ENCODE measurements at places on chromosomes 1 and 21.
A peak's percentile ranks its signal among the peaks of the same experiment; 100 is the strongest.

DNA sequence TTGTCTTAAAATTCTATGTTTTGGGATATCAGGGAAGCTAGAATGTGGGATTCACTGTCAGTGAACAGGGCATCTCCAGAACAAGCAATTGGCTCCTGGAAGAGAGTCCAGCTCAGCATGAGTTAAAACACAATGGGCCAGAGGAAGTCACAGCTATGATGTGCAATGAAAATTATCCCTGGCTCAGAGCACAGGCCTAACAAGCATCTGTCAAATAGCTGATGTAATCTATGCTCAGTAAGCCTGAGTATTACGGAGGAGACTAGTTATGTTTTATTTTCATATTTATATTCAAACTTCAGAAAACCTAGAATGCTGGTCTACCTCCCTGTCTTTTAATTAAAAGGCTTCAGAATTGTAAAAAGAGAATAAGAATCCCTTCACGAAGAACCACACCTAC, 41.6 kb downstream of the PARP1 start:
- no peak for DNase-seq

DNA sequence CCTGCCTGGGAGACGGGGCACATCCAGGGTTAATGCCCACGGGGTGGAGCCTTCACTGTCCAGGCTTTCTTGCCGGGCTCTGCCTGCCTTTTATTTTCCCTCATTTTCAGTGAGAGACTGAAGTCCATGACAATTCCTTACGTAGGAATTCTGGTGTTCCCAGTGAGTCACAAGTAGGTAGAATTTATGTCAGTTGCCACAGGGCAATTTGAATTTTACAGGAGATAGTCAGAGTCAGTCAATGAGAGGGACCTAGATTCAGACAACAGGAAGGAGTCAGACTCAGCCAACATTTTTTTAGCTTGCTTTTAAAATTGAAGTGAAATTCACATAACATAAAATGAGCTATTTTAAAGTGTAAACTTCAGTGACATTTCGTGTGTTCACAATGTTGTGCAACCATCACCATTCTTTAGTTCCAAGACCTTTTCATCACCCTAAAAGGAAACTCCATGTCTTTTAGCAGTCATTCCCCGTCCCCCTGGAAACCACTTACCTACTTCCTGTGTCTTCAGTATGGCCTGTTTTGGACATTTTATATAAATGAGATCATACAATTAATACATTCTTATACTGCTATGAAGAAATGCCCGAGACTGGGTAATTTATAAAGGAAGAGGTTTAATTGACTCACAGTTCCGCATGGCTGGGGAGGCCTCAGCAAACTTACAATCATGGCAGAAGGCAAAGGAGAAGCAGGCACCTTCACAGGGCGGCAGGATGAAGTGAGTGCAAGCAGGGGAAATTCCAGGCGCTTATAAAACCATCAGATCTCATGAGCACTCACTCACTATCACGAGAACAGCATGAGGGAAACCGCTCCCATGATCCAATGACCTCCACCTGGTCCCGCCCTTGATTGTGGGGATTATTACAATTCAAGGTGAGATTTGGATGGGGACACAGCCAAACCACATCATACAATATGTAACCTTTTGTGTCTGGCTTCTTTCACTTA, 14.6 kb downstream of the AJAP1 start:
- DNase-seq, result no peak

DNA sequence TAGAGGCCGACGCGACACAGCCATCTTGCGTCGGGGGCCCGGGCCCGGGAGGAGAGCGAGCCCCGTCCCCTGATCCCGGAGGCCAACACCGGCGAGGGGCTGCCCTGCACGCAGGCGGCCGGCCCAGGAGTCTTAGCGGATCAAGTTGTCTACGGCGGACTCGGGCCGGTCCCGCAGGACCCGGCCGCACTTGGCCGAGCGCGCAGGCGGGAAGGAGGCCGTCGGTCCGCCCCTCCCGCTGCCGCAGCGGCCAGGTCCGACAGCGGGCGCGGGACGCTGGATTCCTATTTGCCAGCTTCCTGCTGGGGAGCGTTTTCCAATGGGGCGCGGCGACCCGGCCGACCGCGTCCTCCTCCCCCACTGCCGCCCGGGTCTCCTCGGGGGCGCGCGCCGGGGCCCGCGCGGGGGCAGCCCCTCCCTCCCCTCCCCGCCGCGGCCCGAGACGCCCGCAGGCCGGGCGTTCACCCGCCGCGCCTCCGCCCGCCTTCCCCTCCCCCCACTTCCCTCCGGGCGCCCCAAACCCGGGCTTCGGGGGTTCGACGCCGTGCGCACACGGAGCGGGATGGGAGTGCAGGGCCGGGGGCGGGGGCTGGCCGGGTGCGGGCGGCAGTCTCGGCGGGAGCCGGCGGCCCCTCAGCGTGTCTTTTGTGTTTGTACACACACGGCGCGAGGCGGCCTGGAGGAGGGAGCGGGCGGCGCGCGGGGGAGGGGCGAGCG, 517 bp upstream of the H3-3A start:
- peak; percentile 66 for DNase-seq

GRCh38 chr1:39268906-39269305, 64.4 kb downstream of the MACF1 start:
- DNase-seq, result no peak

DNA sequence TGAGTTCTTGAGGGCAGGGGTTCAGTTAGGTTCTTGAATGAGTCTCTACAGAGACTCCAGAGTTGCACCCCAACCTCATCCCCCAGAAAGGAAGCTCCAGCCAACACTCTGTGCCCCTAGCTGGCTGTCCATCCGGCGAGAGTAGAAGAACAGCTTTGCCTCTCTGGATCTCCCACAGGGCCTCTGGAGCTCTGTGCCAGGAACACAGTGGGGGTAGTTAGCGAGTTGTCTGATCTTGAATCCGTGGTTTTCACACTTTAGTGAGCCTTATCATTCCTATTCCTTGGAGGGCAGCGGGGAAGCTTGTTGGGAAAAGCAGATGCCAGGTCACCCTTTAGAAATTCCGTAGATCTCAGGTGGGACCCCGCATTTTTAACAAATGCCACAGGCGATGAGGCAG, 45.0 kb downstream of the STUM start:
- no peak for DNase-seq

DNA sequence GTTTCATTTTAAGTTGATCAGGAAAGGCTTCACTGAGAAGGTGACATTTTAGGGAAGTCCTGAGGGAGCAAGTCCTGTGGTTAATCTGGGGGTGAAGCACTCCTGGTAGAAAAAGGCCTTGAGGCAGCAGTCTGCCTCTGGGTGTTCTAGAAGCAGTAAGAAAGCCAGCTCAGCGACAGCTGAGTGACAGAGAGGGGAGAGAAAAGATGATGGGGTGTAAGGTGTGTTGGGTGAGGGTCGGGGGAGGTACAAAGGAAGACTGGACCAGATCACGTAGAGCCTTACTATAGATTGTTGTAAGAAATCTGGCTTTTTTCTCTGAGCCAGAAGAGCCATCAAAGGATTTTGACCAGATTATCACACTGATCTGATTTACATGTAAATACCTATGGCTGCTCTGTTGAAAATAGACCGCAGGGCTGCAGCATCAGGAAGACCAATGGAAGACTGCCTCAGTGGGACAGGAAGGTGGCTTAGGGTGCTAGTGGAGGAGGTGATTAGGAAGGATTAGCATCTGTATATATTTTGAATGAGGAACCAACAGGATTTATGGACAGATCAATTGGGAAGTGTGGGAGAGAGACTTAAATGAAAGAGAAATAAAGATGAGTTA, 131.2 kb downstream of the CDC7 start:
- DNase-seq, result no peak

- DNase-seq, result no peak
Measured at GRCh38 chr1:167532375-167532774, 14.0 kb upstream of the CD247 start.

DNA sequence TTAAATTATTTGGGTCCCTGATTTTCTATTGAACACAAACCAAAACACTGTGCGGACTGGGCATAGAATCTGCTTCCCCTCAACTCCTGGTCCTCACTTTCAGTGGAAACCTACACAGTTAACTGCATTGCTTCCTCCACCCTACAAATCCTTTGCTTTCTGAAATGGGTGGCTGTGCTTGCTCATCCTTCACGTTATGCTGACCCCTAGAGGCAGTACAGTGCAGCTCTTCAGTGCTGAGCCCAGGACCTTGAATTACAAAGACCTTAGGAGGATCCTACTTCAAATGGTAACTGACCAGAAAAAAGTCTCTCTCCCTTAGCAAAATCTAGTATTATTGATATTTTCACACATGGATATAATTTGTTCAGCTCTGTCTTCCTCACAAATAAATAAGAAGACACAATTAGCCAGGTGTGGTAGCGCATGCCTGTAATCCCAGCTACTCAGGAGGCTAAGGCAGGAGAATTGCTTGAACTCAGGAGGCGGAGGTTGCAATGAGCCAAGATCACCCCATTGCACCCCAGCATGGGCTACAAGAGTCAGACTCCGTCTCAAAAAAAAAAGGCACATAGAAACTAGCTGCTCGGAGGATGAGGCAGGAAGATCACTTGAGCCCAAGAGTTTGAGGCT, 63.4 kb upstream of the L1TD1 start:
- DNase-seq, result peak; percentile 39

- DNase-seq, result no peak
Measured at GRCh38 chr1:76430531-76430930, 356.0 kb downstream of the ST6GALNAC3 start.

DNA sequence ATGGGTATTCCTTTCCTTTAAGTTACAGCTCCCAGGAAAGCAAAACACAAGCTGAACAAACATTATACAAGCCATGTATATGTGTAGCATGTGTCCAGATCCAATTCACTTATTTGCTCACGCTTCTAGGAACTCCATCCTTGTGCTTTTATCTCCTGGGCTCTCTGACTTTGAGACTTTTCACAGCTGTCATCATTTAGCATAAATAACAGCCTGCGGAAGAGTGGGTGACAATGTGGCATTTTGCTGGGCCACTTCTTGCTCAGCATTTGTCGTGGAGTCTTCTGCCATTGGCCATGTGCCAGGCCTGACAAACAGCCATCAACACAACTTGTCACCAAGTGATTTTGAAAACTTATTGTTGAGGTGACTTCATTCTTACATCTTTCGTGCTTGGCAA, 164.3 kb downstream of the KIF26B start:
- no peak for DNase-seq

DNA sequence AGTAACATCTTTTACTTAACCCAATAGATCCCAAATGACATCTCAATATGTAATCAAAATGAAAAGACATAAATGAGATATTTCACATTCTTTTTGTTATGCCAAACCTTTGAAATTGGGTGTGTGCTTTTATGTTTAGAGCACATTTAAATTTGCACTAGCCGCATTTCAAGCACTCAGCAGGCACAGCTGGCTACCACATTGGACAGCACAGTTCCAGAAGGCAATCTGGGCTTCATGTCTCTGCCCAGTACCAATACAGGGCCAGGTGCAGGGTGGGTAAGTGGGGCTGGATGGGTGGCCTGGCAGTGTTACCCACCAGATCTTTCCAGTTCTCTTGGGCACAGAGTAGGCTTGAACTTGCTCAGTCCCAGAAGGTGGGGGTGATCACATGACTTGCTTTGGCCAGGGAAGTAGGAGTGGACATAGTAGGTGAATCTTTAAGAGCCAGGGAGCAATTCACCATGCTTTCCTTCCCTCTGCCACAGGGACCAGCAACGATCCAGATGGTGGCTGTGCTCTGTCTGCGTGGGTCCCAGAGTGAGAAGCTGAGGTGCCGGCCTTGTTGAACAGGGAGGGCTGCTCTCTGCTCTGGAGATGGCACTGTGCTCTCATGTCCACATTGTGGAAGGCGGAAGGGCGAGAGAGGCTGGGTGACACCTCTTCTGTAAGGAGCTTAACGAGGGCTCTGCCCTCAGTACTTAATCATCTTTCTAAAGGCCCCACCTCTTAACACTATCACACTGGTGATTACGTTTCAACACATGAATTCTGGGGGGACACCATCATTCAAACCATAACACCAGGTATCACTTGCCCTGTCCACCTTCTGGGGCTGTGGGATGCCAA, 261.4 kb downstream of the GRIK3 start:
- no peak for DNase-seq

- no peak for DNase-seq
Measured at GRCh38 chr1:156700736-156701531, 4.4 kb downstream of the CRABP2 start.

GRCh38 chr1:154609398-154610380, 1.7 kb upstream of the ADAR start:
- peak; percentile 29 for DNase-seq

DNA sequence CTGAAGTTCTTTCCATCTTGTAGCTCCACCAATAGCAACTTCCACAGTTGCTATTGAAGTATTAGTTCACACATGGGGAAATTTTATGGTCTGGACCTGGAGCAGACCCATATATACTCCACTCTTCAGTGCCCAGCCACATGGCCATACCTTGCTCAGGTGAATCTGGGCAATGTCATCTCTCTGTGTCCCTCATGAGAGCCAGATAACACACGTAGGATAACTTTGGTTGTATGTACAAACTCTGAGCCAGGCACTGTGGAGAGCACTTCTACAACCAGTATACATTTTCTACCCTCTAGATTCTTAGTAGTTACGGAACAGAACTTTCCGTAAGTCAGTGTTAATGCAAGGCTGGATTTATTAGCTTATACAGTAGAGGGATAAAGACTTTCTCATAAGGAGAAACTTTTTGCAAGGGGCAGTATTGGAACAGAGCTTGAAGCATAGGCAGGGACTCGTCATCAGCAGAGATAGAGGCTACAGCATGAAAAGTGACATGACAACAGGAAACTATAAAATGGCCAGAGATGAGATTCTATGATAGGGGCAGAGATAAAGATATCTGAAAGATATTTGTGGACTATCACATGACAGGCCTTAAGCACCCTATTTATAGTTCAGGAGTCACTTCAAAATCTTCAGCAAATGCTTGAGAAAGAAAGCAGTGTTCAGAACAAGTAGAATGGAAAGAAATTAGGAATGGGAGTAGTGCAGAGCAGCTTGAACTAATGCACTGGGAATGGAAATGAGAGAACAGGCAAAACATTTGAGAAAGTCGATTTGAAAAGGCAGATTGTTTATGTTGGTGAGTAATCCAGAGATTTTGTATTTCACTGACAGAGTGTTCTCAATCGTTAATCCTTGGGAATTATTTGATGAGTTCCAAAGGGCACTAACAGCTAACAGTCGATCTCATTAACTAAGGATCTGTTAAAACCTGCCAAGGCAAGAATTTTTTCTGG, 481.8 kb downstream of the USP25 start:
- peak; percentile 7 for DNase-seq

- DNase-seq, result no peak
Measured at GRCh38 chr21:17795146-17796036, 23.8 kb downstream of the C21orf91 start.

GRCh38 chr1:3011127-3011526, 10.1 kb upstream of the ACTRT2 start:
- no peak for DNase-seq

DNA sequence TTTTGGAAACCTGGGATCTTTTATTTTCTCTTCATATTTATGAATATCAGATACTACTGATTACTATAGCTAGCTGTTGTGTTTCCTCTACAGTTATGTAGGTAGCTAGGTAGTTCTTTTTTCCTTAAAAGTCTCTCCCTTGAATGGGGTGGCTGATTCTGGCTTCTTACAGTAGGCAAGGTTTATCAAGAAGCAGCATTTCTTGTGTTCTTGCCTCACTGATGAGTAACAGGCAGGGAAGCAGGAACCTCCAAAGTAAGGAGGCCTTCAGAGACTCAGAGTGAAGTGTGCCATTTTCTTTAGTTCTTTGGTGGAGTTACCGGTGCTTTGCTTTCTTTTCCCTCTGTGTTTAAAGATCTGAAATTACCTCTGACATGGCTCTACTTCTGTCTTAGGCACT, 56.0 kb downstream of the ZMYM4 start:
- peak; percentile 16 for DNase-seq

Measured in HFFc6 (cell line).